ENCODE measurements at places on chromosomes 16 and 17.

DNA sequence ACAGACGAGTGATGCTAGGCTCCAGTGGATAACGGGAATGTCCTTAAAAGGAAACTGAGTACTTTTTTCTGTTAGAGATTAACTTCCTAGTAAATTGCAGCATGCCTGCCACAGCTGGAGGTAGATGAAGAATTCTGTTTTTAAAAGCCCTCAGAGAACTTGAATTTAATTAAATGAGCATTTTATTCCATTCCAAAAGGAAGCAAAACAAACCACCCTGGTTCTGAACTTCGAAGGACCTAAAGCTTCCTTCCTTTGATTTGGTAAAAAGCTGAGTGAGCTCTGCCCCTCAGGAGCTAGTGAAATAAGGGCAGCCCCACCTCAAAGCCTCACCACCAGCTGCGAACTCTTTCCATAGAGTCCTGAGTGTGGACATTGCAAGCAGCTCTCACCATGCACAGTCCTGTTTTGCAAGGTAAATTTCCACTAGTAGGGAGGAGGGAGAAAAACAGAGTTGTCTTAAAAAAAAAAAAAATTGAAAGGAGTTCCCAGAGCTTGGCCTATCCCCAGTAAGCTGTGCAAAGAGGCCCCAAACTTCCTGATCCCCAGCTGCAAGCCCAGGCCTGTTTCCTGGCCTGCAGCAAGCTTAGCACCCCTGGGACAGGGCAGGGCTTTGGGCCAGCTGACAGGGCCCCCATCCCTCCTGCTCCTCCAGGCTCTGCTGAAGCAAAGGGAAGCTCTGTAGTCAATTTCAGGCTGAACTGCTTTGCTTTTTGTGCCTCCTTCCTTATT, 11.2 kb downstream of the CHD9NB start:
- DNase-seq: no peak

DNA sequence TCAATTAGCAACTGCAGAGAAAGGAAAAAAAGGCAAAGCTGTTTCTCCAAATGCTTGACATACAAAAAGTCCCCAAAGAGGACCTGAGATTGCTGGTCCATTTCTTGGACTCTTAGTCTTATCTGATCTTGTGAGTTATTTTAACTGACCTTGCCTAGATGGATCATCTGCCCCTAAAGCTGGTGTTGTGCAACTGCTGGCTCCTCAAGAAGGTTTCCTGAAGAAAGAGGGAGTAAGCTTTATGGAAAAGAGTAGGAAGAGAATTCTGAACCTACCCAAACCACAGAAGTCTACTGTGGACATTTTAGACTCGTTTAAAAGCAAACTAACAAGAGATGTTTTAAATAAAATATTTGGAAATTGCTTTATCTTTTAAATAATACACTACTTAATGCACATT, 140.0 kb upstream of the HS3ST3A1 start:
- DNase-seq: no peak

DNA sequence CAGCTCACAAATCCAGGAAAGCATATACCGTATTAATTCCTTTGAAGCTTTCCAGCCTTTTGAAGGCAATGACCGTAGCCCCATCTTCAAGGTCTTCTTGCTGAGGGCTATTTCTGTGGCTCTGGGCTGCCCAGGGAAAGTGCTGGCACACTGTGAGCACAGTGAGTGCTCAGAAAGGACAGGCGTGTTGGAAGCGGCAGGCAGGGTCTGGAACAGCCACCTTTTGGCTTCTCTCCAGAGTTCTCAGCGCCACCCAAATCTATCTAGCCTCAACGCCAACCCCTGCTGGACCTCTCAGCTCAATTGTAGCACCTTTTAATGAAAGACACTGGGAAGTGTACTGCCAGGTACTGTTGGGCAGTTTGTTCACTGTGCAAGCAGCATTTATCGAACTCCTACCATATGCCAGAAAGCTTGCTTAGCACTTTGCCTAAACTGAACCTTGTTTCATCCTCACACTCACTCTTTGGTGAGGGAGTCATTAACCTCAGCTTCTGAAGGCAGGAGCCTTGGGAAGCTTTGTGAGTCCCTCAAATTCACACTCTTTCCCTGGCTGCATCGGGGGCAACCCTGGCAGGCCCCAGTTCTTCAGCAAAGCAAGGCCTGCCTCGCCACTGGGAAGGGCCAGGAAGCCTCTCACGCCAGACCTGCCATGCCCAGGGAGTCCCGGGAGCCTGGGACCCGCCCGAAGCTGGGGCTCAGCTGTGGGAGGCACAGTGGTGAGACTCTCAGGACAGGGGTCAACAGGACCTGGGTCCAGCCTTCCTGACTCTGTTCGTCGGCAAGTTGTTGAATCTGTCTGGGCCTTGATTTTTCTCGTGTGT, 13.5 kb upstream of the CIBAR2 start:
- DNase-seq: no peak

GRCh38 chr16:51556694-51557340, 405.7 kb upstream of the SALL1 start:
- DNase-seq: no peak
